Lung (tissue), 17 donors: ENCODE measurements at places on chromosomes 16 and 17. TPM values are rescaled to one million over a fixed set of nuclear protein-coding genes. Genes with fewer than 3 reads are reported as not detected.

DNA sequence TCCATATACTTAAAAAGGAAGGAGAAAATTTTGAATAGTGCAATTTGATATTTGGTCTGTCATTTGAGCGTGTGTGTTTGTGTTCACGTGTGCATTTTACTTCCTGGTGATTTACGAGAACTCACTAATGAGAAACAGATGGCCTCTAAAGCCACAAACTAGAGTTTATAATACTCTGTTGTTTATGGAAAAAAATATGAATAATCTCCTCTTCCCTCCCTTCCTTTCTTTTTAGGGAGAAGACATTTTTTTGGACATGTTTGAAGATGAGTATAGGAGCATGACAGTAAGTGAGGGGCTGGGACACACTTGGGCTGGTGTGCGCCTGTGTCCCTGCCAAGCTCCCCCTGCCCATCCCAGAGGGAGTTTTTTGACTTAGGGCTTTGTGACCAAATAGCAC lies 102.7 kb downstream of the CLEC16A start:
- H3K4me1 ChIP-seq, result peaks cover 11% of the 10 kb centered on the region
- peaks cover 12% of the 10 kb centered on the region for H3K36me3 ChIP-seq
- no peak overlapping the region for H3K27ac ChIP-seq
- peak; percentile 37 for DNase-seq

- H3K4me1 ChIP-seq, result no peaks in the 10 kb centered on the region
- no peak overlapping the region for H3K4me3 ChIP-seq
- no peak for DNase-seq
- no peaks in the 10 kb centered on the region for H3K36me3 ChIP-seq
- no peak overlapping the region for H3K27ac ChIP-seq
Measured at GRCh38 chr16:24692854-24693253, 36.6 kb upstream of the TNRC6A start.

- H3K27ac ChIP-seq, result no peak overlapping the region
- no peak overlapping the region for H3K4me3 ChIP-seq
- no peaks in the 10 kb centered on the region for H3K36me3 ChIP-seq
- no peak for DNase-seq
- H3K27me3 ChIP-seq, result no peaks in the 10 kb centered on the region
Measured at GRCh38 chr17:70080541-70081347, 5.7 kb downstream of the KCNJ16 start.

PPY gene
- not detected for total RNA-seq

DNA sequence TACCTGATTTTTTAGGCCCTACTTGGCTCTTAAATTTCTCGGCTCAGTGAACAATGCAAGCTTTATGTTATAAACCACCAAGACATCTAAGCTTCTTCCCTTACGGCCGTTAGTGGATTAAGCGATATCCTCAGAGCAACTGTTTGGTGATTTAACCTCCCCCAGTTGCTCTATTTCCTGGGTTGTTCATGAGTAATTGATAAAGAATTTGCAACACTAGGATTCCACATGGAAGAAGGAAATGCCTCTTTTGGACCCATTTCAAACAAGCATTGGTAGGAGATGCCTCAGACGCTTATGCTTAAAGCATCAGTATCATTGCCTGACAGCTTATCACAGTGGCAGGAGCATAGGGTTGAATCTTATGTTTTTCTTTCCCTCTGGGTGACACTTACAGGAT lies 65.3 kb downstream of the RBFOX1 start:
- H3K4me3 ChIP-seq, result no peak overlapping the region
- no peaks in the 10 kb centered on the region for H3K27me3 ChIP-seq
- H3K36me3 ChIP-seq, result no peaks in the 10 kb centered on the region
- DNase-seq, result no peak

DNA sequence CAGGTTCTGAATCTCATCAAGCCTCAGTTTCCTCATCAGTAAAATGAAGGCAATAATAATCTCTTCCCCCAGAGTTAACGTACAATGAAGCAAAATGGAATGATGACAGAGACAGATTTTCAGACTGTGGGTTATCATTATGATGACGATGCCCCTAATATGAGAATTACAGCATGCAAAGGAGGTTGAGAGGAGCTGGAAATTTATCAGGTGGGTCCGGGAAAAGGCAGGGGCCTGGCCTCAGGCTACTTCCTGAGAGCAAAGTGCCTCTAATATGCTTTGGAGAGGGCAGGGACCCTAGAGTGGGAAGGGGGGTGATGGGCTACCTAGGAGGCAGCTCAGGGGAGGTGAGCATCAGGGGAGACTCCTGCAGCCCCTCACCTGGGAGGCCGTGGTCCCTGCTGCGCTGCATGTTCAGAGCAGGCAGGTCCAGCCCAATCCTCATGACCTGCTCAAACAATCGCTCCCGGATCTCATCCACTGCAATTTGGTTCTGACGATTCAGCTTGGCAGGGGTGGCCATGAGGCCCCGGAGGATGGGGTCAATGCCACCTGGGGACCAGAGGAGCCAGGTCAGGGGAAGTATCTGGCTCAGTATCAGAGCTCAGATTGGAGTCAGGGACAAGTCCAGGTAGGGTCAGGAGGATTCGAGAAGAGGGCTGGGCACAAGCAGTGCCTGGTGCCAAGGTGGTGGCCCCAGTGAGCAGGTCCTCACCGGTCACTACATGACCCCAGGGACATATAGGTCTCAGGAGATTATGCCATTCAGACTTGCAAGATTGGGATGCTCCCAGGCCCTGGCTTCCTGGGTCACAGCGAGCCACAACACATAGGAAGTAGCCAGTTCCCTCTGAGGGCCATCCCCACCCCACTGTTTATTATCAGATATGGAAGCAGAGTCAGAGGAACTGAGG lies 8.1 kb downstream of the MPO start:
- H3K4me3 ChIP-seq, result no peak overlapping the region
- H3K4me1 ChIP-seq, result no peaks in the 10 kb centered on the region
- no peaks in the 10 kb centered on the region for H3K36me3 ChIP-seq
- H3K27me3 ChIP-seq, result peaks cover 3% of the 10 kb centered on the region
- no peak overlapping the region for H3K27ac ChIP-seq

SLC13A5 gene
- total RNA-seq, result not detected

PROCA1 gene
- 2.1 TPM for total RNA-seq

DNA sequence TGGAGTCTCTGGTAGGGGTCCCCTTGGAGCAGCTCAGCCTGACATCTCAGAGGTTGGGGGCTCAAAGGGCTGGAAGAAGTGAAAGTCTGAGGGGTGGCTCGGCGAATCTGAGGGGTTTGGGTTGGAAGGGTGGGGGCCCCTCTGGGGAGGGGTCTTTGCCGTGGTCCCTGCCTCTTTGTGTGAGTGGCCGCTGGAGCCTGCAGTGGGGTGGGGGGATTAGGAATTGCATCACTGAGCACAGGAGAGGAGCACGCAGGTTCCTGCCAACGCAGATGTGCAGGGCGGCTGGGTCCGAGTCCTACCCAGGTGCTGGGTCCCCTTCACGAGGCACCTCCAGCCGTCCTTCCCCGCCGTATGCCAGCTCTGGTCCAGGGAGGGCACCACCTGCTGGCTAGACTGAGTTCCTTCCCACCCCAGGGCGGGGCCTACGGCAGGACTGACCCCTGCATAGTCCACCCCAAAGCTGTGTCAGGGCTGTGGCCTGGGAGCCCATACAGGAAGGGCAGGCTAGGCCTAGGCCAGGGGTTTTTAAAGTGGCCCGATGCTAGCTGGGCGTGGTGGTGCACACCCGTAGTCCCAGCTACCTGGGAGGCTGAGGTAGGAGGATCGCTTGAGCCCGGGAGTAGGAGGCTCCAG lies 9.9 kb downstream of the FMNL1 start:
- no peak overlapping the region for H3K4me3 ChIP-seq
- DNase-seq, result no peak
- peaks cover 19% of the 10 kb centered on the region for H3K4me1 ChIP-seq

DNA sequence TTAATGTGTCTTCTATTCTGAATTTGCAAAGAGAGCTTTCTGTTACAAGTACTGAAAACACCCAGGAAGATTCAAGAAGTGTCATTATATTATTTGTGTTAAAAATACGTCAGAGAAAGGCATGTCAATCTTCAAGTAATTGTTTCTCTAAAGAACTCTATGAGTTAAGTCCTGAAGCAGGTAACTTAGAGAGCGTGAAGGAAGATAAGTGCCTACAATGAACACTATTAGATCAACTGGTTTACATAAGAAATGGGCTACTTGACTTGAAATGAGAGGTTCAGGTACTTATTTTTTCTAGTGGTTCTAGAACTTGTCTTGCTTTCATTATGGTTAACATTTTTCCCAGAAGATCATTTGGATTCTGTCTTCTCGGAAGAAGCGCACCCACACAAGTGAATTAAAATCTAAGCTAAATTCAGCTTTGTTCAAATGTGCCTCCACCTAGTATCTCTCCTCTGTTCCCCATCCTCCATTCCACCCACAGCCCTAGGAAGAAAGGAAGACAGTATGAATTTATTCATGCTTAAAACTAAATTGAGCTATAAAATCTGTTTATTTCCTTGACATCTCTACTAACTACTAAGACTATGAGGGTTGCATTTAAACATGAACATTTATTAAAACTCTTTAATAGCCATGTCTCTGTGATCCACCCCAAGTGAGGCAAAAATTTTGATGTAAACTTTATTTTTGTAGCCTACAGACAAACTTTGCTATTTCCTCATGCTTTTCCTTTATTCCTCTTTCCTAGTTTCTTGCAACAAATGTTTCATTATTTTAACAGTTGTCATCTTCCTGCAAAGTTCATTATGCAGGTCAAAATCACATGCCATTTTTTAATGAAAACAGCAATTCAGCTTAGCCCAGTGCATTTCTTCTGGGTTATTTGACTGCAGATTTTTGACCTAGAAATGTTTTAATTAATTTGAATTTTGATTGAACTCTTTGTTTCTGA lies 206.8 kb downstream of the KCNJ2 start:
- no peaks in the 10 kb centered on the region for H3K4me1 ChIP-seq
- H3K27me3 ChIP-seq, result no peaks in the 10 kb centered on the region
- H3K4me3 ChIP-seq, result no peak overlapping the region
- H3K36me3 ChIP-seq, result no peaks in the 10 kb centered on the region
